CD4-positive, alpha-beta T cell treated with Interleukin-17A for 1 hour (primary cell): ENCODE measurements at places on chromosomes 2 and 18.
A peak's percentile ranks its signal among the peaks of the same experiment; 100 is the strongest.

- no peak for DNase-seq
Measured at GRCh38 chr2:55555977-55556376, 36.5 kb downstream of the CFAP36 start.

DNA sequence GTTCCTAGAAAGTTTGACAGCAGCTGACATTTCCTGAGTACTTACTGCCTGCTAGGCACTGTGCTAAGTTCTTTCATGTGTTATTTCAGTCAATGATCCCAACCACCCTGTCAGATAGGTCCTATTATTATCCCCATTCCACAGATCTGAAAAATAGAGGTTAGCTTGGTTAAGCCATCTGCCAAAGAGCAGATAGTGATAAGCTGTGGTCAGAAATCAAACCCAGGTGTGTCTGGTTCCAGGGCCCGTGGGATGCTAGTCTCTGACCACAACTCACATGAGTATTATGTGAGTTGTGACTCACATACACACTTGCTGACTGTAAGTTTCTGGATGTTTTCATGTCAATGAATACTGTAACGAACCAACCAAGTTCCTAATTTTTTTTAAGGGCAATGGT lies 132.0 kb upstream of the APCDD1 start:
- no peak for DNase-seq

GRCh38 chr2:207231967-207232366 lies 66.2 kb upstream of the KLF7 start:
- DNase-seq = no peak

GRCh38 chr2:46010925-46011490 lies 286.2 kb upstream of the EPAS1 start:
- peak; percentile 45 for DNase-seq

DNA sequence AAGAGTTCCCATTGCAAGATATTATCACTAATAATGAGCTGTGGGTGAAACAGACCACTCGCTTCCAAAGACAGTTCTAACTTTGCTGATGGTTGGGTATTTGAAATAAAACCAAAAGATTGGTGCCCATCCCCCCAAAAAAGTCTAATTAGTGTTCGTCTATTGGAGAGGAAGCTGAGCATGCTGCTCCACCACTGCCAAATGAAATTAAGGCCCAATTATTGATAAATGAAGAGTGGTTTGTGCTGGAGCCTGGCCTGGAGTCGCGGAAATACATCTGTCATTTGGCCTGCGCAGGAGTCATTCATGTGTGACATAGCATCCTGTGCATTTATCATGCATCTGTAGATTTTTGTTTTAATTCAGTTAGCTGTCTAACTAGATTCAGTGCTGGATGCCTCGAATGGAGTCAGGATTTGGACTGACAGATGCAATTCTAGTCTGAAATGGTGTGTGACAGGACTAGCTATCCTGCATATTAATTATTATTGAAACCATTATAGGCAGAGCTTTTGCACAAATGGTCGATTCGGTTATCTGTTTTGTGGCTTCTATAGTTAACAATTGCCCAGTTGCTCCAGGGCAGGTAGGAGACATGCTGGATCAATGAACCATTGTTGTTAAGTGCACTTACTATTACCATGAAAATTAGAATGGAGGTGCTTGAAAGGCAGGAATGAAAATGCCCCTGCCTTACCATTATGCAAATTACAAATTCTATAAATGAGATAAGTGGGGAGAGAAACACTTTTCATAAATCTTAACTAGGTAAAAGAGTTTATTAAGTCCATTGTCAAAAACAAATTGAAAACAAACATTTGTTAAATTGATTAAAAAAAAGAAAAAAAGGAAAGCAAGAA lies 450.4 kb upstream of the TCF4 start:
- DNase-seq = no peak

- DNase-seq = no peak
Measured at GRCh38 chr2:70943205-70943871, 7.6 kb downstream of the ATP6V1B1 start.

GRCh38 chr2:72128059-72128842 lies 19.4 kb downstream of the CYP26B1 start:
- no peak for DNase-seq

GRCh38 chr2:118858485-118859156 lies 11.2 kb upstream of the EN1 start:
- DNase-seq = no peak

DNA sequence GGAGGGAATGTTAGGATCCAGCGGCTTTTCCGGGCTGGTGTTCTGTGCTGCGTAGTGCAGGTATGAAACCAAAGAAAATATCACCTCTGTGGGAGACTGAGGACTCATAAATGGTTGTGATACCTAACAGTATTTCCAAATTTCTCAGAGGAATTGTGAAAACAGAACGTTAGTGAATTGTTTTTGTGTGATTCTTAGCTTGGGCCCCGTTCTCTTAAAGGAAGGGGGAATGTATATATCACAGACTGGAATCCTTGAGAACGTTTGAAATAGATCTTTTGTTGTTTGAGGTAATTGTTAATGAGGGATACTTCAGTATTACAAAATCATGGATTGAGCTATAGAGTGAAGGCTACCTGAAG lies 834 bp downstream of the ZNF638 start:
- DNase-seq = no peak

GRCh38 chr2:215979620-215980019 lies 33.7 kb downstream of the MREG start:
- DNase-seq = peak; percentile 18

GRCh38 chr2:237278568-237278967 lies 135.4 kb downstream of the COL6A3 start:
- no peak for DNase-seq

- DNase-seq = no peak
Measured at GRCh38 chr2:120935339-120936313, 200.0 kb downstream of the GLI2 start.

- no peak for DNase-seq
Measured at GRCh38 chr2:58834404-58834803, 593.3 kb upstream of the FANCL start.

DNA sequence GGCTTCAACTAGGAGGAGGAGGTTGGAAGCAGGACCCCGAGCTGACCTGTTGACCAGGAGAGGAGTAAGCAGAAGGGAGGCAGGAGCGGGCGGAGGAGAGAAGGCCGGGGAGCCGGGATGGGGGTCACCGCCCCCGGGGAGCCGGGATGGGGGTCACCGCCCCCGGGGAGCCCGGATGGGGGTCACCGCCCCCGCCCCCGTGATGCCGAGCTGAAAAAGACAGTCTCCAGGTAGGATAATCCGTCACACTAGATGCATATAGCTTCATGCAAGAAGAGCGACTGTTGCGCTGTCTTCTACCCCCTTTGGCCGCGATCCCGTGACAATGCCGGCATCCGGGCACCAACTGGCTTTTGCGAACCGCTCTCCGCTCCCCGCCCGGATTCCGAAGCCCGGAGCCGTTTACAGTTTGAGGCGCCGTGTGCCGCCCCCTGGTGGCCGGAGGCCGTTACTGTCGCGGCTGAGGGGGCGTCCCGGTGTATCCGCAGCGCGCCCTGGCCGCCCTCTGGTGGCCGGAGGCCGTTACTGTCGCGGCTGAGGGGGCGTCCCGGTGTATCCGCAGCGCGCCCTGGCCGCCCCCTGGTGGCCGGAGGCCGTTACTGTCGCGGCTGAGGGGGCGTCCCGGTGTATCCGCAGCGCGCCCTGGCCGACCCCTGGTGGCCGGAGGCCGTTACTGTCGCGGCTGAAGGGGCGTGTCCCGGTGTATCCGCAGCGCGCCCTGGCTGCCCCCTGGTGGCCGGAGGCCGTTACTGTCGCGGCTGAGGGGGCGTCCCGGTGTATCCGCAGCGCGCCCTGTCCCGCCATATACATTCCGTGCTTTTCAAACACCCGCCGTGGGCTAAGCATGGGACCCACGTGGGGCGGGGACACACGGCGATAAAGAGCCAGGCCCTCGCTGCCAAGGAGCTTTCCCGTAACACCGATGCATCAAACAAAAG lies 89.6 kb downstream of the ACTR3 start:
- DNase-seq = peak; percentile 13

GRCh38 chr2:102950371-102950946 lies 188.6 kb downstream of the TMEM182 start:
- no peak for DNase-seq

- DNase-seq = no peak
Measured at GRCh38 chr2:202690321-202690900, 55.6 kb downstream of the FAM117B start.

DNA sequence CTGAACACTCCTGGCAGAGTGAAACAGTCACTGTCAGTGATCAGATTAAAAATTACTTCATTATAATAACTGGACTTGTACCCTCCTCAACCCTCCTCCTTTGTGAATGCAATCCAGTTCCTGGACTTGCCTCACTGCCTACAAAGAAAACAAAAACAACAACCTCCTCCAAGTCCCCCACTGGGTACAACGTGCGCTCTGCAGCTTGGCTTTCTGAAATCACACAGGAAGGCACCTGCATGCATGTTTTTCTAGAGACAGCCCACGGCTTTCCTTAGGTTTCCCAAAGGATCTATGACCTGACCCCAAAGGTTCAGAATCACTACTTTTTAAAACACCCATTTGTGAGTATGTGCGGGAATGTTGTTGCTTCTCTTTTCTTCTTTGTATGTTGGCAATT lies 61.4 kb upstream of the TUBA3E start:
- no peak for DNase-seq

DNA sequence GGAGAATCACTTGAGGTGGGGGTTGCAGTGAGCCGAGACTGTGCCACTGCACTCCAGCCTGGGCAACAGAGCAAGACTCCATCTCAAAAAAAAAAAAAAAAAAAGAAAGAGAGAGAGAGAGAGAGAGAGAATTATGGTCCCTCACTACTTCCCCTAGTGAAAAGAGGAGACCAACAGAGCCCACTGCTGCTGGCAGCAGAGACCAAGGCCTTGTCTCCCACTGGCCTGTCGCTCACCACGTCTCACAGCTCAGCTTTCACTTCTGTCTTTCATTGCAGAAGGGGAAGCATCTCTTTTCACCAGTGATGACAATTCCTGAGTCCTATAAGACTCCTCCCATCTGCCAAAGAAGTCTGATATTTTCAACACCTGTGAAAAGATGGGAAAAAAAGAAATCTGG lies 81.3 kb downstream of the CLHC1 start:
- DNase-seq = no peak

- no peak for DNase-seq
Measured at GRCh38 chr2:195612611-195613495, 44.2 kb upstream of the SLC39A10 start.

GRCh38 chr2:216666461-216667233 lies 28.7 kb downstream of the IGFBP5 start:
- DNase-seq = peak; percentile 68

DNA sequence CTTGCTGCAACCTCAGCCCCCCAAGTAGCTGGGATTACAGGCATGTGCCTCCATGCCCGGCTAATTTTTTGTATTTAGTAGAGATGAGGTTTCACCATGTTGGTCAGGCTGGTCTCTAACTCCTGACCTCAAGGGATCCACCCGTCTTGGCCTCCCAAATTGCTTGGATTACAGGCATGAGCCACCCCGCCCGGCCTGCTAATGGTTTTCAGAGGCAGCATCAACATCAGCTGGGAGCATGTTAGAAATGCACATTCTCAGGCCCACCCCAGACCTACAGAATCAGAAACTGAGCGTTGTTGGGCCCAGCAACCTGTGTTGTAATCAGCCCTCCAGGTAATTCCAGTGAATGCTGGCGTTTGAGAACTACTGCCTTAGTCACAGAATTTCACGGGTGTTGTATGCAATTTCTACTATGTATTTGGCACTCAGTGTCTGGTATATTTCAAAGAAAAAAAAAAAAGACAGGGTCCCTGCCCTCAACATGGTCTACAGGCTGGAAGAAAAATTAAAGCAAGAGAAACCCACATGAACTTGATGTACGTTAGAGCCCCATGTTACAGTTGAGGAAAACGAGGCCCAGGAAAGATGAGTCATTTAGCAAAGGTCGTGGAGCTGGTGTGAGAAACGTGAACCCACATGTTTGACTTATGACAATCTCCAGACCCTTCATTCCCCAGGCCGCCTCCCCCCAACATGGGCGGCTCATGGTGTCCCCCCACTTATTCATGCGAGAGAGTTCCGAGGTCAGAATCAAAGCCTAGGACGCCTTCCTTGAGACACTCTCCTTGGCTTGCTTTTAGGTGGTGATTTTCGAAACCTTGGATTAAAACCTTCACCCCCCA lies 35.3 kb downstream of the SH3BP4 start:
- DNase-seq = no peak

DNA sequence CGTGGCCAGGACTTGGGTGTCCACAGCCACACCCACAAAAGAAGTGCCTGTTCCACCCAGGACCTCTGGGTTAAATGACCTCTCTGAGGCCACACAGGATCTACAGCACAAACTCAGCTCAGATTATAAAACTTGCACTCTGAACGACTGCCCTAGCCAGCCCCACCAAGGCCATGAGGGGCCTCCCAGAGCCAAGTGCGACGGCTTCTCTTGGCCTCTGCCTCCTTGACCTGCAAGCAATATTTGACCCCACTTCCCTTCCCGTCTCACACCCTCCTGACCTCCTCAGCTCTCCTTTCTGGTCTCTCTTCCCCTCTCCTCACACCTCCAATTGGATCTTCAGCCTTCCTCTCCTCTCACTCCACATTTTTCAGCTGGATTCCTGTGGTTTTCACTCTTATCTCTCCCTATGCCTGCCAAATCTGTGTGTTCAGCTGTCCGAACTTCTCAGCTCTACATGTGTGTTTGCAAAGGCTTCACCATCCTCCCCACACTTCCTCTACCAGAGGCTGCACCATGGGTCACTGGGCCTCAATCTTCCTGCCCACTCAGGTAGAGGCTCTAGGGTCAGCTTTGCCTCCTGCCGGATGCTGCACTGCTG lies 25.3 kb upstream of the STEAP3 start:
- DNase-seq = no peak

GRCh38 chr2:216486271-216486670 lies 12.4 kb upstream of the RPL37A start:
- no peak for DNase-seq

- no peak for DNase-seq
Measured at GRCh38 chr2:105327690-105328089, 1.8 kb downstream of the TGFBRAP1 start.

DNA sequence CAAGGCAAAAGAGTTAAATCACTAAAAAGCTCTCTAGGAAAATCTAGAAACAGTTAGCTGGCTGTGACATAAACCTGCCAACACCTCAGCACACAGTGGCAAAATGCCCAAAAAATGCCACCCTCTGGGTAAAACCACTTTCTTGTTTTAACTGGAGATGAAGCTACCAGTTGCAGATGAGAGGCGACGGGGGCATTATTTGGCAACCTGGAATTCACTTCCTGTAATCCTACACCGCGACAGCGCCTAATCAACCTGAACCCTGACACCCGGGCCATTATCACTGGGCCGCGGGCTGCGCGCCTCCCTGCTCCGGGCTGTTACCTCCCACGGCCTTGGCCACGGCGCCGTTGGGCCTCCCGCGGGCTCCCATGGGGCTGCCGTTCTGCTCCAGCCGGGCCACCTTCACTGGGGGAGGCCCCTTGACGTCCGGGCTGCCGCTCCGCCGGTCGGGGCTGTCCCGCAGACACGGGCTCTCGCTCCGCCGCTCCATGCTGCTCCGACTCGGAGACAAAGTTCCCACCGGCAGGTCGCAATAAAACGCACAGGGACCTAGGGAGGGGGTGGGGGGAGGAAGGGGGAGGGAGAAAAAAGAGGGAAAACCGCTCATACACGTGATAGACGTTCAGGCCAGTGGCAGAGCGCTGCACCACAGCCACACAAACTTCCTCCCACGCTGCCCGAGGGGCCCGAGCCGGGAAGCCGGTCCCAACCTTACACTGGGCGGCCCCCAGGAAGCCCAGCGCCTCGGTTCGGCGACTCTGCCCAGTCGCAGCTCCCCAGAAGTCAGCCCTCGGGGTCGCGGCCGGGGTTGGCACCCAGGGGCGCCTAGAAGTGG lies 2.0 kb downstream of the SATB2 start:
- DNase-seq = no peak

GRCh38 chr2:84964406-84965191 lies 6.4 kb upstream of the KCMF1 start:
- DNase-seq = no peak
